ENCODE measurements at places on chromosomes 2 and 18.

GRCh38 chr2:17416884-17417391 is 101.3 kb downstream of the RAD51AP2 start:
- DNase-seq, result peak; percentile 91

- DNase-seq, result no peak
These were observed 822.8 kb upstream of the CDH2 start for GRCh38 chr18:28999726-29000125.

DNA sequence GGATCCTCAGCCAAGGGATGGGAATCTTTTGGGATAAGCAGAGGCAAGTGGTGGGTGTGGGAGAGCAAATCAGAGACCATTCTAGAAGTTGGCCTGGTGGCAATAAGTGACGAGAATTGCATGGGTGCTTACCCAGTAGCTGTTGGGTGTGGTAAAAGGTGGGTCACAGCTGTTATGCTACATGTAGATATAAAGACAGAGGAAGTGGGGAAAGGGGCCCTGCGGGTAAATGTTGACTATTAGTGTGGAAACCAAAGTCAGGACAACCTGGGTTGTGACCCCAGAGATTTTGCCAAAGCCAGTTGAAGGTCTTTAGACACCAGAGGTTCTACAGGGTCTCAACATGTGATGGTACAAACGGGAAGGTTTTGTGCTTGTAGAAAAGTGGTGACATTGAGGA is 443.6 kb upstream of the HNRNPA3 start:
- DNase-seq, result no peak

GRCh38 chr2:108423502-108424251 is 25.3 kb upstream of the GCC2 start:
- DNase-seq, result no peak

GRCh38 chr2:142668420-142668819 is 209.0 kb upstream of the KYNU start:
- no peak for DNase-seq

DNA sequence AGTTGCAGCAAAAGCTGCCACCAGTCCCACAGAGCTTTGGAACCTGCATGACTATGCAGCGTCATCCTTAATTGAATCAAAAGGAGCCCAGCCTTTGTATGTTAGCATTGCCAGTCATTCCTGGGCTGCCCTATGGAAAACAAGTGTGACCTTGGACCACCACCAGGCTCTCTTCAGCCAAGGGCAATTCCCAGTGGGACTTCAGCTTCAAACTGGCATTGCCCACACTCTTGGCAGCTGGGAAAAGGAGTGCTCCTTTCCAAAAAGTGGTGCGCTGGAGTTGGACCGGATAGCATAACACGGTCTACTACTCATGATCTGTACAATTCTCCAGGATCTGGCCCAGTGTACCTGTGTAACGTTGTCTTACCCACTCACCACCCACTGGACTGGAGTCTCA is 259.5 kb downstream of the MREG start:
- DNase-seq, result no peak

DNA sequence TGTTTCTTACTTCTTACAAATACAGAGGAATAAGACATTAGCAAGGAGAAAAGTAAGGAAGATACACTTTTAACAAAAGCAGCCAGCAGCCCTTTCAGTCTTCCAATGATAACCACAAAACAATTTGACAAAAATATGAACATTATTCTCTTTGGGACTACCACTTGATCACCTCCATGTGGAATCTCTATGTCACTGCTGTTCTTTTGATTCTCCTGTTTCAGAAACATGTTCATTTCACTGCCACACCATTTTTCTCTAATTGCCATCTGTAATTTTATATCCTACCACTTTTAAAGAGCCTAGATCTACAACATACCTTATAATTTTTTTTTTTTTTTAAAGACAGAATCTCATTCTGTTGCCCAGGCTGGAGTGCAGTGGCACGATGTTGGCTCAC is 10.9 kb downstream of the INO80D start:
- DNase-seq, result no peak

GRCh38 chr18:79388043-79388442 is 7.7 kb upstream of the NFATC1 start:
- no peak for DNase-seq

GRCh38 chr2:133498662-133499585 is 69.3 kb downstream of the NCKAP5 start:
- no peak for DNase-seq

DNA sequence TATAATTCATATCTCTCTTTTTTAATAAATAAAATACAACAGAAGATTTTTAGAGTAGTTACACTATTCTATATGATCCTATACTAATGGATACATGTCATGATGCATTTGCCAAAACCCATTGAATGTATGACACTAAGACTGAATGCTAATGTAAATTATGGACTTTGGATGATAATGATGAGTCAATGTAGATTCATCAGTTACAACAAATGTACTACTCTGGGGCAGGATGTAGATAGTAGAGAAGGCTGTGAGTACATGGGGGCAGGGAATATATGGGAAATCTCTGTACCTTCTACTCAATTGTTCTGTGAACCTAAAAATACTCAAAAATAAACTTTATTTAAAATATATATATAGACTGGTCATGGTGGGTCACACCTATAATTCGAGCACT is 45.6 kb upstream of the NEDD4L start:
- DNase-seq, result peak; percentile 14

GRCh38 chr2:28166956-28167355 is 225.7 kb upstream of the FOSL2 start:
- no peak for DNase-seq

GRCh38 chr2:36789181-36789804 is 92.8 kb downstream of the VIT start:
- no peak for DNase-seq

GRCh38 chr18:78914249-78914935 is 65.2 kb upstream of the SALL3 start:
- no peak for DNase-seq

GRCh38 chr2:118748245-118748885 is 99.1 kb downstream of the EN1 start:
- DNase-seq, result peak; percentile 51

DNA sequence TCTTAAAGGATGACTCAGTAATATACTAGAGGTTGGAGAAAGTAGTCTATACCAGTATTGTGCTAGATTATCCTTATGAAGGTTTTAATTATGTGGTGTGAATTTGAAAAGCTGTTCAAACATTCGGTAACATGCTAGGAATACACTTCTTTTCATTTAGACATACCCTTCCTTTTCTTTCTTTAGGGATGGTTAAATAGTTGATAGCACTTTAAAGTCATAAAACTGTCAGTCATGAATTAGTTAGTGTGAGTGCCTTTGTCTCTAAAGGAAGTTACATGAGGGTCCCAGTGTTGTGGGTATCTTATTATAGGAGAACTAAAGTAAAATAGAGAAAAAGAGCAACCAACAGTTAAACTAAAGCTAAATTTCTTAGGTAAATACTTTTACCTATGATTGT is 149.3 kb downstream of the CSRNP3 start:
- no peak for DNase-seq

- no peak for DNase-seq
These were observed 42.2 kb downstream of the THNSL2 start for GRCh38 chr2:88212251-88212790.

DNA sequence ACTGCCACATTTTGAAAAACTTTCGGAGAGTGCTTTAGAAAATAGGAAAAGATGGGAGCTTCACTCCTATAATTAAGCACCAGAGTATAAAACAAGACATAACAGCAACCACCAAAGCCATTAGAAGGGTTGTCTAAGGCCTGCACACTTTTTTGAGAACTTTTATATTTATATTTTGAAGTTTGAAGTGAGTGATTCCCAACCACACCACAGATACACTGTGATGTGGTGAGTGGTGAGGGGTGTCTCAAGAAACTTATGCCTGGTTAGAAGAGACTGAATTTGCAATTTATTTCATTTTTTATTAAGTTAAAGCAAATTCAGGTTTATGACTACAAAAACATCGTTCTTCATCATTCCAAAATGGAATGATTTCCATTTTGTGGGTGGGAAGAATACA is 161.9 kb downstream of the DNAH6 start:
- no peak for DNase-seq

GRCh38 chr2:12716032-12716281 is 779 bp upstream of the TRIB2 start:
- peak; percentile 70 for DNase-seq

DNA sequence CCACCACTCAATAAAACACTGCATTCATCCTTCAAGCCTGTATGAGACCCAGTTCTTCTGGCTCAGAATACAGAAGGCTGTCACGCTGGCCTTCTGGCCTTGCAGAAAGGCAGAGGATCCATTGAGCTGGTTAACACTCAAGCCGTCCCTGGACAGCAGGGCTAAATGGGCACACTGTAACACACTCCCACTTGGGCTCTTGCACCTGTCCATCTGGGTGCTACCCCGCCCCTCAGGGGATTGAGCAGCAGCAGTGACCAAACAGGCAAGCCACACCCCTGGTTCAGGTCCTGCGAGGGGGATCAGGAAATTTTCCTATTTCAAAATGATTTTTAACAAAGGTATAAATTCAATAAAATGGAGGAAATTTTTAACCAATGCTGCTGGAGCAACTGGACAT is 936.0 kb downstream of the CNTNAP5 start:
- DNase-seq, result no peak

GRCh38 chr2:166343467-166343866 is 32.3 kb downstream of the SCN9A start:
- DNase-seq, result no peak

DNA sequence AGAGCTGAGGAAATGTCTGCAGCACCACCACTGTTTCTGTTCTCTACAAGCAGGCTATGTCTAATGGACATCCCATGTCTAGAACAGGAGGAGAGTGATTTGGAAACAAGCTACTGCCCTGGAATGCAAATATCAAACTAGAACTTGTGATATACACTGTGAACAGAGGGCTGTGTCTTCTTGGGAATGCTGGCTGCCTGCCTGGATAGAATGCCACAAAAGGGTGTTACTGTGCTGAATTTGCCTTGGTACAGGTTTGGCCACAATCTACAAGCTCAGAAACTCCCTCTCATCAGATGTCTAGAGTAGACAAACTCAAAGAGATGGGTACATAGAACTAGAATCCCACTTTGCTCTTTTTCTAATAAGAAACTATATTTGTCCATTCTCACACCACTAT is 170.5 kb downstream of the NYAP2 start:
- DNase-seq, result no peak

GRCh38 chr18:55161916-55162315 is 202.7 kb upstream of the CCDC68 start:
- no peak for DNase-seq

DNA sequence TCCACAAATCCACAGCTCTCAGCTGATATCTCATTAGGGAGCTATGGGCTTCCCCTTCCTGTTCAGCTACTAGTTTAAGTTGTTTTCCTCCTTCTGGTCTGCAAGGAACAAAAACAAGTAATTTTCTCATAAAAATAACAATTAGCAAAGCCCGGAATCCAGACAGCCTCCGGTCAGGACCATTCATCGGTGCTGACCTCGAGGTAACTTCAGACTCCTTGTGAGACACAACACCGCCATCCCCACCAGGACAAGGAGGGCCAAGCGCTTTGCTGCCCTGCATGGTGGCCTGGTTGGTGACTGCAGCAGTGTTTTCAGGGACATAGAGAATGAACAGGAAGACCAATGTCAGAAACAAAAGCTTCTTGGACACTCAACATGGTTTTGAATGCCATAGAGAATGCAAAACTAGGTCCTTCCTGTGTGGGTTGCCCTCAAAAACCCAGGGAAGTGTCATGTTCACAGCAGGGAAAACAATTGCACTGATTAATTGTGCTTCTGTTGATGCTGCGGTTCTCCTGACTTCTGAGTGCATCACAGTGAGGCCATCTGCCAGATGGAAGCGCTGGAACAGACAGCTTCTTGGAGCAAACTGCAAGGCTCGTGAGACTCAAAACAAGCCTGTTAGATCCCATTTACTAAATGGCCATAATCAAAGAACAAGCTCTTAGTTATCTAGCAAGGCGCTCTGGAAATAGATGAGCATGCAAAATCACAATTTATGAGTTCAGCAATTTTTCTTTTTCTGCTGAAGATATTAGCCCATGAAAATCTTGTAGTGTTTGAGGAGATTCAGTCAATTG is 77.1 kb downstream of the HS1BP3 start:
- no peak for DNase-seq

GRCh38 chr2:55518841-55519165 is 715 bp upstream of the CFAP36 start:
- DNase-seq, result no peak

DNA sequence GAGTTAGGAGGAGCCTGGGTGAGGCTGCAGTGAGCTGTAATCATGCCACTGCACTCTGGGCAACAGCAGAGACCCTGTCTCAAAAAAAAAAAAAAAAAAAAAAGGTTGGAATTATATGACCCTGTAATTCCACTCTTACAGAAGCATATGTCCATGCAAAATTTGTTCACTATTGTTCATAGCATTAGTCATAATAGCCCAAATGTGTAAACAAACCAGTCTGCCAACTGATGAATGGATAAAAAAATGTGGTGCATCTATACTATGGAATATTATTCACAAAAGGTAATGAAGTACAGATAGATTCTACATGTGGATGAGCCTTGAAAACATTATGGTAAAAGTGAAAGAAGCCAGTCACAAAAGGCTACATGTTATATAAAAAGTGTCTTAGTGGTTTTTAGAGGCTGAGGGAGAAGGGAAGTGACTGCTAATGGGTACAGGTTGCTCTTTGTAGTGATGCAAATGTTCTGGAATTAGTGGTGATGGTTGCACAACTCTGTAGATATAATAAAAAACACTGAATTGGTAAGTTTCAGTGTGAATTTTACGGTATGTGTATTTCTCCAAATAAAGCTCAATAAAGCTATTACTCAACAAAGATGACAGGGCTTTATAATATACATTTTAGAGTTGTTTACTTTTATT is 9.4 kb downstream of the COA5 start:
- DNase-seq, result no peak

- DNase-seq, result no peak
These were observed 465.0 kb downstream of the CCDC85A start for GRCh38 chr2:56648802-56649201.

- DNase-seq, result no peak
These were observed 369.1 kb downstream of the EIPR1 start for GRCh38 chr2:3008561-3008960.

GRCh38 chr2:232973796-232974195 is 39.3 kb downstream of the NGEF start:
- no peak for DNase-seq

GRCh38 chr2:240581811-240582210 is 4.7 kb upstream of the CAPN10 start:
- DNase-seq, result no peak

DNA sequence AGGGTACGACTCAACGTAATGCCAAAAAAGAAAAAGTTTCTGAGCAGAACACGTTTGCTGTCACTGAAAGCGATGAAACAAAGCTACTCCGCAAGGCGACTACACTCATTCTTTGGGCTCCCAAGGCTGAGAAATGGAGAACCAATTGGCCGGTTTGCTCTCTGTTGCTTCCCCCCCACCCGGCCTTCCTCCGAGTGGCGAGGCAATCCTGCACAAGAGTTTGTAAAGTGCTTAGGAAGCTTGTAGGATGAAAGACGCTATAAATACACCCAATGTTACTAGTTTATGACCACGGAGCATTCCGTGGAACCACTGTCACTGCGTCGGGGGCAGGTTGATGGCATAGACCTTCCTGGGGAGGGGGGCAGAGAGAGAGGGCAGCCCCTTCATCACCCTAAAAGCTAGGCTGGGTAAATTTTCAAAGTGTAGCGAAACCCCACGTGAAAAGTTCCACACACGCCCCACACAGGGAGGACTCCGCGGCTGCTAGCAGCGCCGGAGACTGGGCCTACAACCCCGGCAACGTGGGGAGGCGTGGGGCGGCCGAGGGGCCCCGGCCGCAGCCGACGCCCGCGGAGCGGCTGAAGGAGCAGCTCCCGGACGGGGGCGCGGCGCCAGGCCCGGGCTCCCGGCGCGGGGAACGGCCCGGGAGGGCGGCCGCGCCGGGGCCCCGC is 915 bp downstream of the CUL3 start:
- peak; percentile 30 for DNase-seq

GRCh38 chr2:190940454-190940853 is 59.8 kb downstream of the GLS start:
- DNase-seq, result no peak

Measured in brain microvascular endothelial cell (primary cell).